ENCODE measurements at places on chromosomes 5 and 9.

GRCh38 chr5:137415231-137415681 lies 83.9 kb downstream of the SPOCK1 start:
- DNase-seq: no peak

DNA sequence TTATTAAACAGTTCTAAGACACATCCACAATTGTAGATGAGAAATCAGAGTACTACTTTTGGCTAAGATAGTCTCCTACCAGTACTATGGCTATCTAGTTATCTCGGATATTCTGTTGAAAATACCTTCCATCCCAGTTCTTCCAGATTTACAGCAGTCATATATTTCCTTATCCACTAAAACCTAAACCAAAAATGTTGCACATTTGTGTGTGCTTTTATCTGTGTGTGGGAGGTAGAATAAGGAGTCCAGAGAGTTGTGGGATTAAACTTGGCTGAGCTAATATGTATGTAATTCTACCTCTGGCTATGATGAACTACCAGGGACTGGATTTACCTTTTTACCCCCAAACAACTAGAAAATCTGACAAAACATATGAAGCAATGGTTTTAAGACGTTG lies 17.5 kb upstream of the NDUFB6 start:
- DNase-seq: no peak

DNA sequence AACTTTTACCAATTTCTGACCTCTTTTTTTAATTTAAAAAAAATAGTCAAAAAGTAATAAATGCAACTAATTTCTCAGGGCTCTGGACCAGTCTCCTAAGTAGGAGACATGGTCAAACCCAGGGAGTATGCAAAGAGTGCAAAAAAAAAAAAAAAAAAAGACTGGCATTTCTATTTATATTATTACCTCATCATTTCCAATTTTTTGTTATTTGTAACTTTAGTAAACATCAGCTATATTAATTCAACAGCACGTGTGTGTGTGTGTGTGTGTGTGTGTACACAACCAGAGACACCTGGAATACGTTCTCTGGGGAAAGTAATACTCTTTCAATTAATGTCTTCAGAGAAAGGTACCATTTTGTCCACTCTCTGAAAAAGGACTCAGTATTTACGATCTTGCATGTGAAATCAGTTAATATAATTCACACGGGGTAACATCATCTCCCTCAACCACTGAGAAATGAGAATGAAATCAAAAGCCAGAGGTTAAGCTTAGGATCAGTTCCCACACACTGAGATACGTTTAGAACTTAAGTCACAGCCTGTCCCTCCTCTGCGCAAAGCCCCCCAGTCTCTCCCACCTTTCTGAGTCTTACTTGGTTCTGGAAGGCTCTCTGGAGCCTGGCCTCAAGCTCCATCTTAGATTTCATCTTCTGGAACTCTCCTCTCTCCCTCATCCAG lies 21.9 kb downstream of the ZNF608 start:
- DNase-seq: no peak

DNA sequence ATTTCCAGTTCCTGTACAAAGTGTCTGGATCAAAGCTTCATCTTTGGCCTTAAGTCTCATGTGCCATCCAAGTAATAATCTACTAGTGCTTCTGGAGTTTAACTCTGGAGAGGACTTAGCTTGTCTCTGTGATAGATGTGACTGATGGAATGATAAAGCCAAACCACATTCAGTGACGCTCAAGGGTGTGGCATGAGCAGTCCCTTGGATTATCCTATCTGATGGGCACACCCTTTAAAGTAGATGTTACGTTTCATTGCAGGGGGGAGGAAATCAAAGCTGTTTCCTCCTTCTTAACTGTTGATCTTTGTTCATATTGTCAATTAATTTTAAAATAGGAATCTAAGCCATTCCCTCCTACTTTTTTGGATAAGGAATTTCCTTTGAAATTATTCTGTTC lies 8.5 kb upstream of the EGFLAM start:
- no peak for DNase-seq

DNA sequence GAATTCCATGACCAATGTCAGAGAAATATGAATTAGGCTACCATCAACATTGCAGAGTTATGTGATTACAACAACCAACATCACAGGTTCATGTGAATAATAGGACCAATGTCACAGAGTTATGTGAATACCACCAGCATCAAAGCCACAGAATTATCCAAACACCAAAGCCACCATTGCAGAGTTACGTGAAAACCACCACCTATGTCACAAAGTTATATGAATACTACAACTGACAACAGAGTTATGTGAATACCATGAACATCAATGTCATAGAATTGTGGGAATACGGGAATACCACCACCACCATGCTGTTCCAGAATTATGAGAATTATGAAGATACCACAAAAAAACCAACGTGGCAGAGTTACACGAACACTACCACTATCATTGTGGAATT lies 64.8 kb downstream of the SHC3 start:
- DNase-seq: no peak

- DNase-seq: no peak
Observed at GRCh38 chr5:160960592-160960991, 108.6 kb upstream of the ATP10B start.
